ENCODE measurements at places on chromosomes 5 and 9.
A peak's percentile ranks its signal among the peaks of the same experiment; 100 is the strongest.

GRCh38 chr9:38023661-38024035, 45.4 kb downstream of the SHB start:
- DNase-seq, result no peak

- no peak for DNase-seq
Observed at GRCh38 chr5:16260000-16260399, 80.4 kb upstream of the MARCHF11 start.

- no peak for DNase-seq
Observed at GRCh38 chr9:116654059-116654355, 33.1 kb upstream of the TRIM32 start.

DNA sequence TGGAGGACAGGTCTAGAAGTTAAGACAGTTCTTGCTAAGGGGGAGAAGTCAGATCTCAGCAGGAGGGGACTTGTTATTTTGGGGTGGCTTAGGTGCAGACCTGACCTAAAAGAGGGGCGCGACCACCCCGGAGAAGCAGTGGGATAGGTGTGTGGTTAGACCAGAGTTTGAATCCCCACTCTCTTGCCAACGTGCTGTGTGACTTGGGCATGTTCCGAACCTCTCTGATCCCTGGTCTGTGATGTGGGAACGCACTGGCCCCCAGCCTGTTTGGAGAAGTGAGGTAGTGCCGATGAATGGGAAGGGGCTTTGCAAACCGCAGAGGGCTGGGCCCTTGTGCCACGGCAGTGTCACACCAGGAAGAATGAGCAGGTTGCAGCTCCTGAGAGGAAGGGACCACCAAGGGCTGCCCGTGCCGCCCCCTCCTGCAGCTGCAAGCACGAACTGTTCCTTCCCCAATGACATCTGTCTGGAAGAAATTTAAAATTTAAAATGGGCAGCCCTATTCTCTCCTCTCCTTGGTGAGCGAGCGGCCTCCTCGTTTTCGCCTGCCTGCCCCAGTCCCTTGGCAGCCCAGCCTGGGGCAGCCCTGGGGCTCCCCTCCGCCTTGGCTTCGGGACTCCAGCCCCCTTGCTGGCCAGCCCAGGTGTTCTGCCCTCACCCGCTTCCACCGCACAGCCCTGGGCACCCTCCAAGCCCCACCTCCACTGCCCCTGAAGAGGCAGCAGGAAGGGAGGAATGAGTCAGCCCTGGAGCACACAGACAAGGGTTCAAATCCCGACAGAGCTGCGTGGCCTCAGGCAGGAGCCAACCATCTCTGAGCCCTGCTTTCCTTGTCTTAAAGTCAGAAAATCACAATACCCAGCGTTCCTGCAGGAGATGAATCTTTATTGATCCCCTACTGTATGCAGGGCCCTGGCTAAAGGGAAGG, 1.6 kb downstream of the FIBCD1 start:
- DNase-seq, result no peak

- no peak for DNase-seq
Observed at GRCh38 chr9:130847306-130848217, 12.5 kb downstream of the ABL1 start.

DNA sequence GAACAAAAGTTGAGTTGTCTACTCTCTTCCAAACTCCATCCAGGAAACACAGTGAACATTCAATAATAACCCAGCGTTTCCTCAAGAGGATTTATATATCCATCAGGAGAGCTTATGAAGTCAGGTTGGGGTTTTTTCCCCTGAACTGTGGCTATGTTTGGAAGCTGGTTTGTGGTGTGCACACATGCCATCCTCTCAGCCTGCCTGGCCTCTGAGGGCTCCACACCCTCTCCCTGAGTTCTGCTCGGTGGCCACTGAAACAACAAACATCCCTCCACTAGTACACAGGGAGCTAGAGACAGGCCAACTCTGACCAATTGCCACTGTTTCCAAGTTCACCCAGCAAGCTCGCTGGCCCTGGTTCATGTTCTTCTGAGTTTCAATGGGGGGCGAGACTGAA, 35.7 kb downstream of the SMIM23 start:
- DNase-seq, result no peak

- no peak for DNase-seq
Observed at GRCh38 chr5:139634028-139634325, 14.2 kb upstream of the CXXC5 start.

- no peak for DNase-seq
Observed at GRCh38 chr5:88226881-88227450, 41.7 kb downstream of the TMEM161B start.

GRCh38 chr9:84061613-84062193, 81.1 kb downstream of the RMI1 start:
- DNase-seq, result no peak

- DNase-seq, result peak; percentile 80
Observed at GRCh38 chr9:132372177-132373095, 17.6 kb upstream of the SETX start.

DNA sequence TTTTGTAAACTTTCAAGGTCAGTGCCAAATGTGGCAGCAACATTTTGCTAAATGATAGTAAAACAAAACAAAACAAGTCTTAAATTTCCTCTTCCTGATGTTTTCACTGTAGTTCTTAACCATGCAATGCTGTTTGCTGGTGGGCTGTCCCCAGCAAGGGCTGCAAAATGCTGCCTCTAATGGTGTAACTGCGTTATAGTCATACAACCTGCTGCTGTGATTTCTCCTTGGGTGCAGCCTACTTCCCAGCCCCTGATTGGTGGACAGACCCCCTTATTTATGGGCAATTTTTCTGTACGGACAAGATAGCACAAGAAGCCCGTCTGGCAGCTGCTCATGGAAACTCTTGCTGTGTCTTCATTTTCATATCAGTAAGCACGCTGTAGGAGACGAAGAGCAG, 26.6 kb upstream of the PIP5K1B start:
- DNase-seq, result no peak

DNA sequence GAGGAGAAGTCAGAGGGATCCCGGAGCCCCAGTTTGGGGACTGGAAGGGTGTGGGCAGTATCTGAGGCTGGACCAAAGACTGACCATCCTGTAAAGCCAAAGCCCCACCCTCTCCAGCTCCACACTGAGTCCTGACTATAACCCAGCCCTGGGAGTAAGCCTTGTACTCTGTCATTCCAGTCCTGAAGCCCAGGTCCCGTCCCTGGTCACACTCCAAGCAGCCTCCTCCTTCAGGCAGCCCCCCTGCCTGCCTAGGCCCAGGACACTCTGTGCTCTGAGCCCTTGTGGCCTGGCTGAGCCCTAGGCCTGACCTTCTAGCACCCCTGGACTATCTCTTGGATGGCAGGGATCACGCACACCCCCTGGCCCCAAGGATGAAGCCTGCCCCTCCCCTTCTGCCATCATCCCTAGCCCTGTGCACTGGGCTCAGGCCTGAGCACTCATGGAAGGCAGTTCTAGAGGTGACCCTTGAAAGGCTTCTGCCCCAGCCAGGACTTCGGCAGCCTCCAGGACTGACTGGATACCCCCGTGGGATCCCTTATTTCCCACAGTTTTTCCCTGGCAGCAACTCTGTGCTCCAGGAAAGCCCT, 28.0 kb upstream of the ENHO start:
- DNase-seq, result no peak

- no peak for DNase-seq
Observed at GRCh38 chr9:2781336-2781735, 62.6 kb downstream of the PUM3 start.

GRCh38 chr9:109252291-109252690, 68.6 kb downstream of the EPB41L4B start:
- no peak for DNase-seq

- DNase-seq, result no peak
Observed at GRCh38 chr9:133729617-133730281, 8.4 kb downstream of the SARDH start.

DNA sequence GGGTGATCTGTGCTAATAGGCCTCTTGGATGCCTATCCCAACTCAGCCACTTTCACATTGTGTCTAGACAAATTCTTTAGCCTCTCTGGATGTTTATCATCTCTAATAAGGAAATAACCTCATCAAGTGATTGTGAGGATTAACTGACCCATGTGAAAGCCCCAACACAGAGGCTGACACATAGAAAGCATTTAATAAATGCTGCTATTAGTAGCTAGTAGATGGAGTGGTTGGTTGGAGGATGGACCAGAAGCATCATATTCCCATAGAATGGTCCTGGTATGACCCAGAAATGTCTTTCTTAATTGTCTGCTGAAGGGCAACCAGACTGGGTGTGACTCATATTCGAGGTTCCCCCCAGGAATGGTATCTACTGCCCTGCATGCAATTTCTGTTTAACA, 124.4 kb downstream of the PIK3R1 start:
- no peak for DNase-seq

GRCh38 chr9:109940561-109940960, 160.6 kb downstream of the PALM2AKAP2 start:
- no peak for DNase-seq

- no peak for DNase-seq
Observed at GRCh38 chr9:11868795-11869194, 824.4 kb upstream of the TYRP1 start.

DNA sequence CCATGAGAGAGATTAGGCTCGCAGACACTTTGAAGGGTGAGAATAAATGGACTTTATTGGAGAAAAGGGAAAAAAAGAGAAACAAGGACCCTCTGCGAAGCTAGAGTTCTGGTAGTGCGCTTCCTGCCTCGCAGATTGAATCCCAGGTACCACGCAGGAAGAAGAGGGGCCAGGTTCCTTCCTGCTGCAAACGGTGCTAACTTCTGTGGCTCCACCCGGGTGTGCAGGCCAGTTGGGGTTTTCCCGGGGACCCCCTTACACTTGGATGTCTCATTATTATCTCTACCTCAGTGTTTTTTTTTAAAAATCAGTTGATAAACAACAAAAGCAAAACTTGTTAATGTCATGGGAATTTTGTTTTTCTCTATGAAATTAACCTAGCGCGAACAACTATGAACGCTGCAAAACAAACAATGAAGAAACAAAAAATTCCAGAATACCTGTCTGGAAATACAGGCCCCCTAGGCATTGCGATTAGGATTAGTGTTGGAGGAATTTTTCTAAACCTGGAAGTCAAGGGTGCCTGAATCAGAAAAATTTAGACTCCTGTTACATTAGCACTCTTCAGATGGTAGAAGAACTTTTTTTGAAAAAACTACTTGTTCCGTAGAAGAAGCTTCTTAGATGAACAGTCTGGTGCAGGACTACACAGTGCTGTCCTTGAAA, 414.5 kb downstream of the MAN2A1 start:
- no peak for DNase-seq

- no peak for DNase-seq
Observed at GRCh38 chr5:130289132-130290088, 385.1 kb downstream of the CHSY3 start.

GRCh38 chr5:58362135-58362534, 97.8 kb downstream of the PLK2 start:
- DNase-seq, result no peak

GRCh38 chr9:135256581-135257354, 169.3 kb downstream of the OLFM1 start:
- no peak for DNase-seq

GRCh38 chr5:135454946-135455345, 2.8 kb upstream of the TIFAB start:
- DNase-seq, result no peak

DNA sequence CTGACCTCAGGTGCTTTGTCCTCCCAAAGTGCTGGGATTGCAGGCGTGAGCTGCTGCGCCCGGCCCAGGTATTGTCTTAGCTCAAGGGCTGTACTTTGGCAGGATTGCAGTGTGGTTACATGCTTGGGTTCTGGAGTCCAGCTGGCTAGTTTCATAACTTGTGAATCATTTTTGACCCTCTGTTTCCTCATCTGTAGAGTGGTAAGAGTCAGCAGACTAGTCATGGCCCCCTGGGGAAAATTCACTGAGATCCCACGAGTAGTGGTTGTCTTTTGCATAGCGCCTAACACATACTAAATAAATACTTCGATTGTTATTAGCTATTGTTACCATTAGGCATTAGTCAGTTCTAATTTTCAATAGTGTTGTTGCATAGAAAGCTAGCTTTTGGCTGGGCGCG, 14.3 kb downstream of the PTPA start:
- DNase-seq, result no peak

DNA sequence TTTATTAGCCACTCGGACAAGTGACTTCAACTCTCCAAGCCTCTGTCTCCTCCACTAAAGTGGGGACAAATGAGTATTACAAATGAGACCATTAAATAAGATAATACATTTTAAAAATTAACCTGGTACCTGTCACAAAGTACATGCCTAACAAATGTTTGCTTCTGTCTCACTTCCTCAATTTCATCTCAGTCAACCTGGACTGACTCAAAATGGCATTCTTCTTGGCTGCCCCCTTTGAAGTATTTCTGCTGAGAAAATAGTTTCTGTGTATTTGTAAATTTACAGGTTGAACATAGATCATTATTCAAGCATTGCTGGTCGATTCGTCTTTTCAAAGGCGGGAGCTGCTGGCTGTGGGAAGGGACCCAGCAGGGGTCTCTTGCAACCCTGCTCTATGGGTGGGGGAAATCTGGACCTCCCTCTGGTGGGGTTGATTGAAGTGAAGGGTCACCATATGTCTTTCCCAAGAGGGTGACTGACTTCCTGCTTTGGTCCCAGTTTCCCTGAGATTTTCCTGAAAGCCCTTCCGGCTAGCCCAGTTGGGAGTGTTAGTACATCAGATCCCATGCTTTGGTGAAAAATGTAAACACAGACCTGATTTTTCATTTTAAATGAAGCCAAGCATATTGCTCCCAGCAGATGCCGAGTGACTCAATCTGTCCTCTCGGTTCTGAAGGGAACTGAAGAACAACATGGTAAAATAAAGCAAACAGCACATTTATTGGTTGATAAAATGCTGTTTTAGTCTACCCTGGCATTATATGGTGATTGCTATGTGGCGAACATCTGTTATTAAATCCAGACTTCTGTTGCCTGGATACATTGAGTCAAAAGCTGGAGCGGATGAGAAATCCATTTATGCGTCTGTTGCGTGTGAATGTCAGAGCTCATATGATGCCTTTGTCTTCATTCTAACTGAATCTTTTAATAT, 73.0 kb downstream of the KCNIP1 start:
- DNase-seq, result no peak

DNA sequence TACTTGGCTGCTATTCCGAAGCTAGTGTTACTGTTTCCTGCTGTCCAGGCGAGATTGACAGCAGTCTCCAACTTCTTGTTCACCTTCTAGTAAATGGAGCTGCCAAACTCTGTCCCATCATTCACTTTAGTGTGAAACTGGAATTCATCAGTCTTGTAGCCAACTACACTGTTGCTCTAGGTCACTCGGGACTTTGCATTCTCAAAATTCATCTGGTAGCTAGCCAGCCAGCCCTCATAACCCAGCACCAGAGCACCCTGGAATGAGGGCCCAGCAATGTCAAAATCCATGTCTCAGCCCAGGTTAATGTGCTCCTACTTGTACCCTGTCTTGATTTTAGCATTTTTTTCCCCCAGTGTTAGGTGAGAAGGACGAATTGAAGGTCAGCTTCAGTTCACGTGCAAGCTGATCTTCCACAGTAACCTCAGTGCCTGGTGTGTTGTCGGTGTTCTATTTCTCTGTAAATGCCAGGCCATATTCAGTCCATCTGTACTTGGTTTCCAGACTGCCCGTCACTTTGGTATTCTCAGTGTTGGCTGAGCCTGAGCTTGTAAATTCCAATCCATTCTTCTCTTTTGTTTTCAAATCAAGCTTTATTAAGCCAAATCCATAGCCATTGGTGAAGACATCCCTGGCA, 28.9 kb downstream of the ZNF169 start:
- DNase-seq, result no peak

GRCh38 chr5:136040746-136041415, 12.1 kb downstream of the TGFBI start:
- DNase-seq, result no peak

GRCh38 chr5:61123145-61123544, 39.1 kb downstream of the SMIM15 start:
- no peak for DNase-seq

Data from GF-D8 (cell line).